ENCODE measurements at places on chromosomes 7 and 10.
A peak's percentile ranks its signal among the peaks of the same experiment; 100 is the strongest.

DNA sequence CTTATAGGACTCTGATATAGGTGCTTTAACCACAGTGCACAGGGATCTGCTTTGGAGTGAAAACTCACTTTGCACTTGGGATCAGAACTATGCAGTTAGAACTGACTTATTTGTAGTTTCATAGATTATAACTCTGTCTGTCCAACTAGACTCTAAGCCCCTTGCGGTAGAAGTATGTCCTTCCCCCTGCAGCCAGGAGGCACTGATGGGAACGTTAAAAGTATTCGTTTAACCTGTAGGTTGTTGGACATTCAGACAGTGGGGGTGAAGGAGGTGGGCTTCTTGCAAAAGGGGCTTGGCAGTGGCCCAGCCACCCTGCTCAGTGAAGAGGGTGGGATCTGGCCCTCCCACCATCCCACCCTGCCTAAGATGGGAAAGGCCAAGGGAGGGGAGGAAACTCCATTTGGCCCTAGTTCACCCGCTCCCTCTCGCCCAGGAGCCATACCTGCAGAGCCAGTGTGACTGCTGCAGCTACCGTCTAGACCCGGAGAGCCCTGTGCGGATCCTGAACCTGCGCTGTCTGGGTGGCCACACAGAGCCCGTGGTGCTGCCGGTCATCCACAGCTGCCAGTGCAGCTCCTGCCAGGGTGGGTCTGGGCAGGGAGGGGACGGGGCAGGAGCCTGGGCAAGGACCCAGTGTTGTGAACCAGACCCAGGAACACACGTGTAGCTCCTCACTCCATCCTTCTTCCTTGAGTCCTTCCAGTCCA, 5.7 kb upstream of the ZNF862 start:
- DNase-seq: no peak

GRCh38 chr10:89853781-89854191, 152.4 kb downstream of the KIF20B start:
- no peak for DNase-seq

- no peak for DNase-seq
These were observed 28.9 kb downstream of the BAG3 start for GRCh38 chr10:119680050-119680449.

GRCh38 chr10:12308057-12308456, 41.3 kb upstream of the CAMK1D start:
- no peak for DNase-seq

- no peak for DNase-seq
These were observed 628.4 kb downstream of the CALN1 start for GRCh38 chr7:71783779-71784178.

DNA sequence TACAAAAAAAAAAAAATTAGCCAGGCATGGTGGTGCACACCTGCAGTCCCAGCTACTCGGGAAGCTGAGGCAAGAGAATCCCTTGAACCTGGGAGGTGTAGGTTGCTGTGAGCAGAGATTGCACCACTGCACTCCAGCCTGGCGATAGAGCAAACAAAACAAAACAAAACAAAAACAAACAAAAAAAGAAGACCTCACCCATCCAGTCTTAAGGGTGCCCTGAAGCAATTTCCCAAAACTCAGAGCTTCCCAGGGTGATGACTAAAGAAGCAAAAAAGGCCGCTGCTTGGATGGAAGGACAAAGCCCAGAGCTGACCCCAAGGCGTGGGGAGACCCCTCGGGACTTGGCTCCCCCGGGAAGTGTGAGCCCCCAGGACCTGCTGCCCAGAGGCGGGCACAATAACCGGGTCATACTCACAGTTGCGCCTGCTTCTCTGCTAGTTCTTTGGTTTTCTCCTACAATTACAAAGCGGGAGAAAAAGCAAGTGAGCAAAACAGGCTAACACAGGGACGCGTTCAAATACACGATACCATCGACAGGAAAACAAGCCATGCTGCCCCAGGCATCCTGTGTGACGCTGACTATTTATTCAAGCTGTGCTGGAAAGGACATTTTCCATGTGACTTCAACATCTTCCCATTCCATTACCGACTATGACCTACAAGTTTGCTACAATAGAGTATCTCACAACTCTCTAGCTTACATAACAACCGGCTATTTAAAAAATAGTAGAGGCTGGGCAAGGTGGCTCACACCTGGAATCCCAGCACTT, 29.9 kb downstream of the PAPOLB start:
- no peak for DNase-seq

DNA sequence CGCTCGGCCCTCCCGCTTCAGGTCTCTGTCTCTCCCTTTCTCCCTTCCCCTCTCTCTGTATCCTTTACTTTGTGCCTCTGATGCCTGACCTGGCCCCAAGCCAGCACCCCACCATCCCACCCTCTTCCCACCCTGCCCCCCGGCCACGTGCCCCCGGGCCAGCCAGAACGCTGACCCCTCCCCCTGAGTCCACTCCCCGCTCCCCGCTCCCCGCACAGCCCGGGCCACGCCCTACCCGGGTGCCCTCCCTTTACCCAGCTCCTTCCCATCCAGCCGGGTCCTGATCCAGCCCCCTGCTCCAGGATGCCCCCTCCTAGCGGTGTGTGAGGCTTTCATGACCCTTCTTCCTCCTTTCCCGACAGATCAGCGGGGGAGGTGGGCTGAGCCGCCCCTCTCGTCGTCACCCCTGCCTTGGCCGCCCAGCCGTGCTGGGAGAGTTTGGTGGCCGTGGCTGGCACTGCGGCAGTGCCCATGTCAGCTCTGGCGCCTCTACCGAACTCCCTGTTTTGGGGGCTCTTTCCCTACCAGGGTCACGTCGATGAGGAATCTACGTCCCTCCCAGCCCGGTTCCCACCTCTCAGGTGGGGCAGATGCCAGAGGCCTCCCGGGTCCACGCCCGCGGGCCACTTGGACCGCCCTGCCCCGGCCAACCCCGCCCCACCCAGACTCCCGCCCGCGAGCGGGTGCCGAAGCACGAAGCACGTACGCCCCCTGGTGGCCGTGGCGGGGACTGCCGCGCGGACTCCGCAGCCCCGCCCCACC, 127.4 kb downstream of the UBE2H start:
- peak; percentile 79 for DNase-seq

DNA sequence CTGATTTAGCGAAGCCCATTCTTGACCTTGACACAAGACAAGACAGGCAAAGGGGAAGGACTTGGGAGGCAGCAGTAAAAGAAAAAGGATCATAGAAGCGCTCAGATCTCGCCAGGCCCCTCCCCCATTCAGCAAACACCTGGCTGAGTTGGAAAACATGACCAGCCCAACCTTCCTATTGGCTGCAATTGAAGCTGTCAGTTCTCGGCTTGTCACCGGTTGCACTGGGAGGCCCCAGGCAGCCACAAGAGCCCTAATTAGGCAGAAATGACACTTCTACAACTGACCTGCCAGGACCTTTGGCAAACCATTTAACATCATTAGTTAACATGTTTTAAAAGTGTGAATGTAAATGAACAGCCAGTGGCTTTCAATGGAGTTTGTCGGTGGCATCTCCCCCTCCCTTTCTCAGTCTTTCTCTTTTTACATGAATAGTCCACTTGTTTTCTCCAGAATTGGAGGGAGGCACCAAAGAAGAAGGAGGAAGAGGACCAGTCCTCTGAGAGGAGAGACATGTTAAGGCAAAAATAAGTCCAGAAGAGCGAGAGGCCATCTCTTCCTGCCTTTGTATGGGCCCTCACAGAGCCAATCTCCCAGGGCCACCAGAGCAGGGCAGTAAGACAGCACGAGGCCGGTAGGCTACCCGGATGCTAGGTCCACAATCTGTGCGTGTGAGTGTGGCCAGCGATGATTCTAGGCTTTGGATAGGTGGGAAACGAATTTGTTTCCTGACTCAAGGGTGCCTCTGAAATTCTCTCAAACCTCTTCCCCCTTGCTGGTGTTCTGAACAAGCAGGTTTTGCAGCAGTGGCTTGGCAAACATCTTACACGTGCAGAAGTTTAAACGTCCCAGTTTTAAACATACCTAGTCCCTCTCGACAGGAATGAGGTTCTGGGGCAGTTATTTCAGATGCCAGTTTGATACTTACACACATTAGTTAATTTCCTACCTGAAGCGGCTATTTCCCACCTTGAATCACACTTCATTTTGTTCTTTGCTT, 15.0 kb upstream of the ENO4 start:
- no peak for DNase-seq

DNA sequence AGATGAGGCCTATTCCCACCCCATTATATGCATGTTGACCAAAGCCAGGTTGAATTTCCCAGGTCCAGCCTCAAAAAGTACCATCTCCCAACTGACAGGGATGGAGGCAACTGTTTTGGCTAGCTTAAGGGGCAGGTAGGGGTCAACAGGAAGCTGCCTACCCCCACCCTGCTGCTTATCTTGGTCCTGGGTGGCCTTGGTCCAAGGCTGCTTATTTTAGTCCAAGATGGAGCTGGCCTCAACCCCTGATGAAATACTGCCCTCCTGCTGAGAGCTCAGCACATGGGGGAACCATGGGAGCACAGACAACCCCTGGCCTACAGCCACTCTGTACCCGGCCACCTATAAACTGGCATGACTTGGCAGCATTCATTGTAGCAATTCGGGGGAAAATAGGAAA, 23.1 kb downstream of the MYO1G start:
- no peak for DNase-seq

- no peak for DNase-seq
These were observed 41.4 kb downstream of the GRID1 start for GRCh38 chr10:86325158-86325557.

DNA sequence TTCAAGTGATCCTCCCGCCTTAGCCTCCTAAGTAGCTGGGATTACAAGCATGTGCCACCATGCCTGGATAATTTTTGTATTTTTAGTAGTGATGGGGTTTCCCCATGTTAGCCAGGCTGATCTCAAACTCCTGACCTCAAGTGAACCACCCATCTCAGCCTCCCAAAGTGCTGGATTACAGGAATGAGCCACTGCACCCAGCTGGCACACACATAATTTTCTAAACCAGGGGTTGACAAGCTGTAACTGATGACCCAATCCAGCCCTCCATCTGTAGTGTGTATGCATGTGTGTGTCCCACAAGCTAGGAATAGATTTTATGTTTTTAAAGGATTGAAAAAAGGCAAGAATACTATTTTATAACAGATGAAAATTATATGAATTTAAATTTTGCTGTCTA, 125.9 kb upstream of the INSYN2A start:
- no peak for DNase-seq

GRCh38 chr7:158280448-158281144, 307.0 kb downstream of the PTPRN2 start:
- no peak for DNase-seq

- DNase-seq: no peak
These were observed 11.4 kb downstream of the PTPRN2 start for GRCh38 chr7:158576050-158576762.

DNA sequence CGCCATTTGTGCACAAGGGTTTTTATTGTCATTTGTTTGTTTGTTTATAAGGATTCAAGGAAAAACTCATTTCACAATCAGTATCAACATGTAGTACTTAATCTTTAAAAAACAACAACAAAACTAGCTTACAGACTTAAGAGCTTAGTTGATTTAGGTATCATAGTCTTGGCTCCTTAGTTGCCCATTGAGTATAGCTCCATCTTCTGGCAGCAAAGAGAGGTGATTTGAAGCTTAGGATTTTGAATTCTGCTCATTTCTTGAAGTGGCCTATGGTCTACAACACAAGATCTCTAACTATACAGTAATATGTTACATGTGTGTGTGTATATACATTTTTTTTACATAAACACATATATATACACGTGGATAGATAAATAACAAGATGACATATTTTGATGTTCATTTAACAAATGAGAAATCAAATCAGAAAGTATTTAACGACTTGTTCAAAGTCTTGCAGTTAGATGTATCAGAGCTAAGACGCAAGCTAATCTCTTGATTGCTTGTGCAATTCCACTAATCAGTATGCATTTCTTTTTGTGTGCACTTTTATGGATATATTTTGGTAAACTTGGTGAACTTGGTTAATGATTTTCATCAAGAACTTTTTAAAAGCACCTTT, 307.3 kb downstream of the CAMK1D start:
- peak; percentile 40 for DNase-seq

GRCh38 chr10:127797339-127797738, 60.4 kb downstream of the FOXI2 start:
- DNase-seq: no peak

- no peak for DNase-seq
These were observed 6.7 kb downstream of the RNF216 start for GRCh38 chr7:5774790-5775189.

- no peak for DNase-seq
These were observed 35.4 kb upstream of the MKLN1 start for GRCh38 chr7:131292141-131292905.

DNA sequence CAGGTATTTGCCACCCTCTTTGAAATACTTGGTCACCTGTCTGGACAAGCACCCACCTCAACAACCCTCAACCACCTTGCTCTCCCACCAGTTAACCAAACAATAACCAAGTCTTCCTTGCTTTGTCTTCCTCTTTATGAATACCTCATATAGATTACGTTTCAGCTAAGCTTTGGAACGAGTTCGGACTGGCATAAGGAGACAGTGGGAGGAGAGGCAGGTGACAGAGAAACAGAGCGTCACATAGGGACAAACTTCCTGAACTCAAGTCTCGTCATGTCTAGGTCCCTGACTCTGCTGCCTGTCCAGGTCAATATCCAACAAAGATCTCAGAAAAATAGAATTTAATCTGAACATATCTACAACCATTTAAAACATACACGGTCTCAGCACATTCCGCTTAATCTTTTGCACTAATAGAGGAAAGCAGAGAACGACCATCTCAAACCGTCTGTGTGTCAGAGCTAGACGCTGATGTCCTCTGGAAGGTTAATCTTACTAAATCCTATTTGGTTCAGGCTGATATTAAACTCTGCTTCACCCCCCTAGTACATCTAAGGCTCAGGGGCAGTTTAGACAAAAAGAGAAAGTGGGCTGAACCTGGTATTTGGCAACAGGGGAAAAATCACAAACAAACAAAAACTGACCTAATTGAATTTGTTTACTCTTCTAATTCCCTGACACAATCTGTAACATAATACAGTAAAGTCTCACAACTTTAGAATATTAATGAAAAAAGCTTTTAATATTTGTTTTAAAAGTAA, 26.4 kb upstream of the SVOPL start:
- DNase-seq: no peak

- DNase-seq: no peak
These were observed 66.6 kb upstream of the PHYHIPL start for GRCh38 chr10:59109826-59110225.

All from naive B cell (primary cell).